Dorsolateral prefrontal cortex (tissue), 122 donors: ENCODE measurements at places on chromosomes 1 and 21. TPM values are rescaled to one million over a fixed set of nuclear protein-coding genes. Genes with fewer than 3 reads are reported as not detected.

DNA sequence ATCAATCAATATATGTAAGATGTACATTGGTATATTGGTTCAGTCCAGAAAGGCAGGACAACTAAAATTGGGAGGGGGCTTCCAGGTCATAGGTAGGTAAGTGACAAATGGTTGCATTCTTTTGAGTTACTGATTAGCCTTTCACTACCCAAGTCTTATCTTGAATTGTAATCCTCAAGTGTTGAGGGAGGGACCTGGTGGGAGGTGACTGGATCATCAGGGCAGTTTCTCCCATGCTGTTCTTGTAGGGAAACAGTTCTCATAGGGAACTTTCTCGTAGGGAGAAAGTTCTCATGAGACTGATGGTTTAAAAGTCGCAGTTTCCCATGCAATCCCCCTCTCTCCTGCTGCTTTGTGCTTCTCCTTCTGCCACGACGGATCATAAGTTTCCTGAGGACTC is 809.2 kb downstream of the KCNT2 start:
- DNase-seq = no peak

DNA sequence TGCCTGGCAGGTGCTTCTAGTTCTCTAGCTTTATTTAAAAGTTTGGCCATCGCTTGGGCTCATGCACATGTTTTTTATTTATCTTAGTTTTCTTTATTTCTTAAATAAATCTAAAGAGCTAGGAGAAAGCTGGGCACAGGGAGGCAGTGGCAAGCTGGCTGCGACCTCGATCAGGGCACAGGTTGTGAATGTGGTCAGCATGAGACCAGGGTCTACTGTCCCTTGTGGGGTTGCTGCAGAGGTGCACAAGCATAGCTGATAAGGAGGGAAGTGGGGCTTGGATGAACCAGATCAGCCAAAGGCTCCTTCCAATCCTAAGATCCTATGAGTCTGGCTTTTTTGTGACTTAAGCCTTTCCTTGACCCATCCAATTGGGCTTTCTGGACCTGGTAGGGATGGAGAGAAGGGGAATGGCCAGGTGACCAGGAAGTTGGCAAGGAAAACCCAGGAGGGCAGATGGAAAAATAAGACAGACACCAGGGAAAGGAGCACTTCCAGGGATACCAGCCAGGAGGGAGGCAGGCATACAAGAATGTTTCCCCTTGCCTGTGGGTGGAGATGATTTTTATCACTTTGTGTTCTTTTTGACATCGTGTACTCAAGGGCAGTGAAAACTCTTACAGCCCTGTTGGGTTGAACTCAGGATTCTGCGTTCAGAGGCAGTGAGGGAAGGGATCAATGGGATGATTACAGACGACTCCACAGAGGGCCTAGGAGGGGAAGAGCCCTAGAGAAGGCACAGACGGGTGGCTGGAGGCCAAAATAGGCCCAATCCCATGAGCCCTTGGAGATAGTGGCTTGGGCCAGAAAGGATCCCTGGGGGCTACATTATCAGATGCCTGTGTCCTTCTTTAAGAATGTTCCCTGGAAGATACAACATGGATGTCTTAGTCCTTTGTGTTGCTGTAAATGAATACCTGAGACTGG is 8.5 kb downstream of the CYP4B1 start:
- no peak for DNase-seq

DNA sequence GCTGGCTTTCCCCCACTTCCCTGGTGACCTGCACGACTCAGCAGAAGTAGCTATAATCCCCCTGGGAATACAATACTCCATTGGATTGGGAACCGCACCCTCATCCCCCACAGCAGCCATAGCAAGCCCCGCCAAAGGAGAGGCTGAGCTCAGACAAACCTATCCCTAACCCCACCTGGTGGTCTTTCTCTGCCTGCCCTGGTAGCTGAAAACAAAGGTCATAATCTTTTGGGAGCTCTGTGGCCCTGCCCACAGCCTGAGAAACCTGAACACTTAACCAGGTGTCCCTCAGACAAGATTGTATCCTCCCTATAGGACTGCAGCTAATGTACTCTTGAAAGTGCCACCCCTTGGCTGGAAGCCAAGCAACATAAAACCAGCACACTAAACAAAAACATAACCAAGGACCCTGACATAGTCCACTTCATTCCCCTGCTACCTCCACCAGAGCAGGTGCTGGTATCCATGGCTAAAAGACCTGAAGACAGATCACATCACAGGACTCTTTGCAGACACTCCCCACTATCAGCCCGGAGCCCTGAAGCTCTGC is 71.6 kb upstream of the RUNX1 start:
- DNase-seq = no peak

- DNase-seq = no peak
These were observed 16.5 kb downstream of the ADAM30 start for GRCh38 chr1:119879510-119880434.

DNA sequence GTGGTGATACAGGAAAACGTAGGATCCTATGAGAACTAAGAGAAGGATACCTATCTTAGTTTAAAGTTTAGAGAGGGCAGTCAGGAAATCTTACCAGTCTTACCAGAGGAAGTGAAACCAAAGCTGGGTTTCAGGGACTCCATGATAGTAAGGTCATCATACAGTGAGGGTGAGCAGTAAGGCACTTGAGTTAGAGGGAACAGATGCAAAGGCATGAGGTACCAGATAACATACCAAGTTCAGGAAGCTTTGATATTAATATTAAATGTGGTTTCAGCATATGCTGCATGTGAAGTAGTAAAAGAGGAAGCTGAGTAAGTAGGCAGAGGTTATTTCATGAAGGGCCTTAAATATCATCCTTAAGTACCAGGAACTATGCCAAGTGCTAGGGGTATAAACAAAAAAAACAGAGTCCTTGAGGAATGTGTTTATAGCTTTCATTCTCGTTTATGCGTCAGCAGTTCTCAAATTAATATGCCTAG is 16.9 kb downstream of the ATG4C start:
- DNase-seq = no peak

GRCh38 chr1:44884746-44885145 is 41.7 kb upstream of the PTCH2 start:
- peak; percentile 36 for DNase-seq

- no peak for DNase-seq
These were observed 333.3 kb upstream of the PLXNA2 start for GRCh38 chr1:208577381-208577905.

DNA sequence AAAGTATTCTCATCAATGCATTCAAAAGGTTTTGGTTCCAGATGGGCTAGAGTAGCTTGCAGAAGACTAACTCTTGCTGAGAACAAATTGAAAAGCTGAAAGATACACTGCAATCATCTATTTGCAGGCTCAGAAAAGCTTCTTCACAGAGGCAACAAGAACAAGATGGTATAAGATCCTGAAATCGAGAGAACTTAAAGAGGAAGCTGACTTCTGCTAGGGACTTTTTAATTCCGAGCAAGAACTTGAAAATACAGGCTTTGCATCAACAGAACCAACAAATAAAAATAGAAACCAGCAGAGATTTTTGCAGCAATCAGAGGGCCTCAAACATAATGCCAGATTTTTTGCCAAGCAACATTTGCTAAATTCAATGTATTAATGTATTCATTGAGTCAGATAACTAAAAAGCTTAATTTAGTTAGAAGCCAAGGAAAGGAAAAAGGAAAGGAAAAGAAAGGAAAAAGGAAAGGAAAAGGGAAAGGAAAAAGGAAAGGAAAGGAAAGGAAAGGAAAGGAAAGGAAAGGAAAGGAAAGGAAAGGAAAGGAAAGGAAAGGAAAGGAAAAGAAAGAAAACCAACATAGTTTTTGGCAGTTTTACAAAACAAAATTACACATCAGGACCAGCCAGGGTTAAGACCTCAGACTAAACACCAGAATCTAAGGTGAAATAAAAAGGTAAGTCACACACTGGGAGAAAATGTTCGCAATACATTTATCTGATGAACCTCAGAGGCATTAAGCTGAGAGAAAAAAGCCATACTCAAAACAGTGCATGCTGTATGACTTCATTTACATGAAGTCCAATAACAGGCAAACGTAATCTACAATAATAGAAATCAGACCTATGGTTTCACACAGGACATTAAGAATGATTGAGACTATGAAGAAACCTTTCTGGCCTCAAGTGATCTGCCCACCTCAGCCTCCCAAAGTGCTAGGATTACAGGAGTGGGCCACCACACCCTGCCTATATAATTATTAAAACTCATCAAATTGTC is 42.6 kb downstream of the FAF1 start:
- no peak for DNase-seq

GRCh38 chr1:20997602-20998224 is 179.0 kb downstream of the EIF4G3 start:
- no peak for DNase-seq

DNA sequence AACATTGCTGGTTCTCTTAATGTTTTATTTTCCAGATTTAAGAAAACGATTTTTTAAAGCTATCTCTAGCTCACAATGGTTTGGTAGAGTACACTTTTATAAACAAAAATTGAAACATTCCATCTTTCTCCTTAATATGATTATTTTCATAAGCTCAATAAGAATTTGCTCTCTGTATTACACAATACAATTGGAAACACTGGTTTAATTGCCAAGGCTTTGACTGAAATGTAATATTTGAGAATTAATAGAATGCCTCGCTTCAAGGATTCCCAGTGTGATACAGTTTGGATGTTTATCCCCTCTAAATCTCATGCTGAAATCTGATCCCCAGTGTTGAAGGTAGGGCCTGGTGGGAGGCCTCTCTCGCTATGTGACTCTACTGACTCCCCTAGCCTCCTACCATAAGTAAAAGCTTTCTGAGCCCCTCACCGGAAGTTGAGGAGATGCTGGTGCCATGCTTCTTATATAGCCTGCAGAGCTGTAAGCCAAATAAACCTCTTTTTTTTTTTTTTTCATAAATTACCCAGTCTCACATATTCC is 67.4 kb downstream of the DDAH1 start:
- DNase-seq = no peak

DNA sequence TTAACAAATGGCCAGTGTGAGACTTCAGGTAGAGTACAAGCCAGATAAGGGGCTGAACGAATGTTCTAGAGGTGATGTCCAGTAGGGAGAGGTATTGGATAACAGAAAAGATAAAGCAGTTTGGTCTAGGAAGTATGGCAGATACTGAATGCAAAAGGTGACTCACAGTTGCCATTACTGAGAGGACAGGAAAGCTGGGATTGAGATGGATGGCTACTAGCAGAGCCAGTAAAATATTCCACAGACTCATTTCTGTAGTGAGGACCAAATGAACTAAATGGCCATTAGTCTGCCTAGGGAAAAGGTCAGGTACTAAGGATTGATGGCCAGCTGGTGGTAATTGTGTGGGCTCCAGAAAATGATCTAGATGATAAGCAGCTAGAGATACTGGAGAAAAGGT is 11.5 kb downstream of the MACO1 start:
- no peak for DNase-seq

DNA sequence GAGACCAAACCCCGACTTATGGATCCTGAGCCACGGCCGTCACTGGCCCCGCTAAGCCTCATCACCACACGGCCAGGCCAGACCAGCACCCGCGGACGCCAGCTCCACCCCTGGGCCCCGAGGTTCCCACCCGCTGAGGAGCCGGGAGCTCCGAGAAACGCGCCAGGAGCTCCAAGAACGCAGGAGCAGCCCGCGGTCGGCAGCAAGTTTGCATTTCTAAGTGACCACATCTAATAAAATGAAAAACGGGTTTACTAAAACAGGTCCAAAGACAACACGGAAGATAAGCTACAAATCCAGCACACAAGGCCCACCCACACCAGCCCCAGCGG is 8.1 kb upstream of the C1QTNF12 start:
- no peak for DNase-seq

- no peak for DNase-seq
These were observed 364.3 kb downstream of the PLPP3 start for GRCh38 chr1:56215086-56215485.

- DNase-seq = no peak
These were observed 17.5 kb upstream of the SPSB1 start for GRCh38 chr1:9275161-9275560.

DNA sequence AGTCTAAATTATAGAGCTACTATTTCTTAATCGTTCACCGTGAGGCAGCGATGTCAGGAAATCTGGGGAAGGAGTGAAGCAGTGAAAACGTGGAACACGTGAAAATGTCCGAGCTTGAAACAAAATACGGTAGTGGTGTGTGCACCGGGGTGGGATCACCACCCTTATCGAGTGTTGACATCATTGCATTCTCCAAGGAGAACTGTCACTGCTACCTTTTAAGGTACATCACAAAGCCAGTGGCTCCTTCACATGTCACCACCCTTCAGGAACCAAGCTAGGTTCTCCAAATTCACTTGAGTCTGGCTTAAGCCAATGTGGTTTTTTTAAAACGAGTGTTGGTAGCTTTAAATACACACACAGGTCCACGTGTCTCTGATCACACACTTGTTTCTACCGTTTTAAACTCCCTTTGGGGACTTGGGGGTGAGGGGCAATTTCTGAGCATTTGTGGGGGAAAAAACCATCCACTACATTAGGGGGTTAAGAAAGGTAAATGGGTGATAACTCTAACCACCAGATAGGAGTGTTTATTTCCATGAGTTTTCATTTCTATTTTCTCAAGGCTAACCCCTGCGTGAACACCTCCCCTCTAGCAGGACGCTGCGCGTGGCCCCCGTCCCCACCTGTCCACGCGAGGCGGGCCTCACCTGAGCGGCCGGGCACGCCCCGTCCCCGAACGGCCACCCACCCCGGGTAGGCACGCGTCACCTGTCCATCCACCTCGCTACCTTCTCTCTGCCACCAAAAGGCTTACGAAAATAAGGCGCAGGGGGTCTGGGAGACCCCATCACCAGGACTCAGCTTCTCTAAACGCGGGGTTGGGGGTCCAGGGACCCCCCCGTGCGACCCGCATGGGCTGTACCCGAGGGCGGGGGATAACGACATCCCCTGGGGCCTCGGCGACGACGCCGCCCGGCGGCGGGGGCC is 978 bp downstream of the PRDM15 start:
- peak; percentile 32 for DNase-seq

- no peak for DNase-seq
These were observed 55.3 kb downstream of the PTPN14 start for GRCh38 chr1:214496126-214496525.

- no peak for DNase-seq
These were observed 50.3 kb downstream of the PTBP2 start for GRCh38 chr1:96771847-96772246.

DNA sequence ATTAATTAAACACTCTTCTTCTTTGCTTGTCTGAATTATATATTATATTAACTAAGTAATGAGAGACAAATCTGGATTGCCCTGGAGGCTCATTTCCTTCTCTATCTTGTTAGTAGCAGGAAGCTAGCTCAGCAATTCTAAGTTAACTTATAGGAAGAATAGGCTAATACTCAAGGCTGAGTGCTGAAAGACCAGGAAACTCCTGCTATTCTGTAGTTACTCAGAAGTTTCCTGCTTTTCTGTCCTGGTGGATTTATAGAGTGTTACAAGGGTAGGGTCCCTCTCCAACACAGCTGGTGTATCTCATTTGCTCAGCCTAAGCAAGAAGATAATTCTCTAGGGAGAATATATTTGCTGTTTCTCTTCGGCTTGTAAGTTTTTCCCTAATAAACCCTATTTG is 29.2 kb downstream of the HSPA13 start:
- no peak for DNase-seq

OSCP1 gene
- total RNA-seq = 32.5 TPM

MRPL39 gene
- 32.5 TPM for total RNA-seq

SLAMF7 gene
- not detected for total RNA-seq

LELP1 gene
- not detected for total RNA-seq

CRYBG2 gene
- not detected for total RNA-seq

KRTAP23-1 gene
- total RNA-seq = not detected

LPAR3 gene
- total RNA-seq = 9.9 TPM

MYBPHL gene
- total RNA-seq = 7.6 TPM

CELA2B gene
- not detected for total RNA-seq
